NCI-H446 (cell line): ENCODE measurements at places on chromosomes 7 and 10.

DNA sequence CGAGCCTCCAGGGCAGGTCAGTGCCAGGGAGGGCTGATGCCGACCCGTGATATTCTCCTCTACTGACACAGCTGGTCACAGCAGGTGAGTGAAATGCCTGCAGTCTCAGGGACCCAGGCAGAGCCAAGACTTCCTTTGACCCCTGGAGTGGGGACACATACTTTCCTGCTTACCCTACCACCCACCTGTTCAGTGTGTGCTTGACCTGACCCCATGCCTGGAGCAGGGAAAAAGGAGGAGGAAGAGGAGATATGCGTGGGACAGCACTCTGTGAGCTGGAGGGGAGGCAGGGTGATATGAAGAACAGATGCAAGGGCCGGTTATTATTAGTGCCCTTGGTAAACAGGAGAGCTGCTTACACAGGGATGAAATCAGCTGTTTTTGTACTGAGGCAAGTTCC lies 40.8 kb upstream of the WIPF3 start:
- no peak for DNase-seq

DNA sequence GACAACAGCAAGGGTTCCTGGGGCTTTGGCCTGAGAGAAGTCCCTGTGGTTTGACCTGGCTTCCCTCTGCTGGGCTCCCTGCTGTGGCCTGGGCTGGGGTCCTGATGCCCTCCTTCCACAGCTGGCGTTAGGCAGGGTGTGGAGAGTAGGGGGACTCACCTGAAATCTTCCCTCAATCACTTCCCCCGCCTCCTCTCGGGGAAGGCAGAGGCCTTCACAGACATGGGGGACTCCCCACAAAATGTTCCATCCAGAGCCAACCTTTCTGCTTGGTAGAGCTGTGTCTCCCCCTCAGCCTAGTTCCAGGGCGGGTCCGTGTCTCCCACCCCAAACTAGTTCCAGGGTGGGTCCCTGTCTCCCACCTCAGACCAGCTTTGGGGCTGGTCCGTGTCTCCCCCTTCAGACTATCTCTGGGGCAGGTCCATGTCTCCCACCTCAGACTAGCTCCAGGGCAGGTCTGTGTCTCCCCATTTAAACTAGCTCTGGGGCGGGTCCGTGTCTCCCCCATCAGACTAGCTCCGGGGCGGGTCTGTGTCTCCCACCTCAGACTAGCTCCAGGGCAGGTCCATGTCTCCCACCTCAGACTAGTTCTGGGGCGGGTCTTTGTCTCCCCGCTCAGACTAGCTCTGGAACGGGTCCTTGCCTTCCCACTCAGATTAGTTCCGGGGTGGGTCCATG lies 2.2 kb downstream of the PVRIG start:
- DNase-seq, result no peak

DNA sequence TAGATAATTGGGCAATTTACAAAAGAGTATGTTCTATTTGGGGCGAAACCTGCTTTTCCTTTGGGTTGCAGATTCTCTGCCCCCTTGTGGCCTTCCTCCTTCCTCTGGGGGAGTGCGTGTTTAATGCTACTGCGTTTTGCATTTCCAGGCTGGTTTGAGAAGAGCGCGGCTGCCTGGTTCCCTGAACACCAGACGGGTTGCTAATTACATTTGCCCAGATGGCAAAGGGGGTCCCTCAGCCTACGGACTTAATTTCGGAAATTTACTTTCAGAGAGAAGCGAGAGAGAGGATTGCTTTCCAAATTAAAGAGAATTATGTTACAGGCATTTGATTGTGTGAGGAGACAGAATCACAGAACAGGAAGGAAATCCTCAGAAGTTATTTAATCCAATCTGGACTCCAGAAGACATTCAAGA lies 91.9 kb upstream of the JAZF1 start:
- no peak for DNase-seq

DNA sequence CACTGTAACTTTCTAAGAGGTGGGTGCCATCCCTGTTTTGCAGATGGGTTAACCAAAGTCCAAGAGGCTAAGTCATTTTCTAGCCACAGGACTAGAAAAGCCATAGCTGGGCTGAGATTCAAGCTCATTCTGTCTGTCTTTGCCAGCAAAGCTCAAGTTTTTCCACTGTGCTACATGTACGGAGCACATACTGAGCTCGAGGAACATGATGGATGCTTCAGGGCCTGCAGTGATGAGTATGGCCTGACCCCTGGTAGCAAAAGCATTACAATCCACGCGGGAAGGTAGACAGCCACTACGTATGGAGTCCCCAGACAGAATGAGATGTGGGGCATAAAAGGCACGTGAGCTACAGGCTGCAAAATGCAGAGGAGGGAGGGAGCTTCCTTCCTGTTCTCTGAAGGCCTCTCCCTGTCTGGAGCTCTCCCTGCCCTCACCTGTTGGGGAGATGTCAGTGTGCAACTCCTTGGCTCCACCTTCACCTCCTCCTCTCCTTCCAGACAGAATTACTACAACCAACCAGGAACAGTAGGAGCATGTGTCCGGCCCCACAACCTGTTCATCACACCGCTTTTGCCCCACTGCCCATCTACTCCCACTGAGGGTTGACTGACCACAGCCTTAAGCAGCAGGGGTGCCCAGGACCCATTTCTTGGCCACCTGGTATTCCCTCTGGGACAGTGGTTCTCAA lies 16.4 kb downstream of the ITPRIP start:
- DNase-seq, result no peak
